ENCODE measurements at places on chromosomes 6 and 20. TPM values are rescaled to one million over a fixed set of nuclear protein-coding genes. Genes with fewer than 3 reads are reported as not detected.

- no peak for DNase-seq
Observed at GRCh38 chr6:5673019-5673790, 333.5 kb downstream of the NRN1 start.

SAPCD1 gene
- total RNA-seq, result 3.0 TPM

ABT1 gene
- 18.9 TPM for total RNA-seq

- no peak for DNase-seq
Observed at GRCh38 chr6:8513174-8513573, 77.8 kb upstream of the SLC35B3 start.

DNA sequence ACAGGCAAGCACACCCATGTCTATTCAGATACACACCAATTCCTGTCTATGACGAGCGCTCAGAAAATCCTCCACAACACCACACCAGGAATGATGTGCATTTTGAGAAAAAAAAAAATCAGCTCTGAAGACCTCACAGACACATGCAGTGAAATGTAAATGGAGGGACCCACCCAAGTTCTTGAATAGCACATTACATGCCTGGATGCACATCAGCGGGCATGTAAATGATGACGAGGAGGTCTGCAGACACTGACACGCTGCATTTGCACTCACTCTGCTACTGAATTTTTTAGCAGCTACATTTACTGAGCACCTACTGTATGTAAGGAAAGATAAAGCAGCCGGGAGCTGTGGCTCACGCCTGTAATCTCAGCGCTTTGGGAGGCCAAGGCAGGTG is 14.7 kb downstream of the NRSN2 start:
- no peak for DNase-seq

EPHA7 gene
- total RNA-seq, result not detected

TNFRSF21 gene
- 11.1 TPM for total RNA-seq

DNA sequence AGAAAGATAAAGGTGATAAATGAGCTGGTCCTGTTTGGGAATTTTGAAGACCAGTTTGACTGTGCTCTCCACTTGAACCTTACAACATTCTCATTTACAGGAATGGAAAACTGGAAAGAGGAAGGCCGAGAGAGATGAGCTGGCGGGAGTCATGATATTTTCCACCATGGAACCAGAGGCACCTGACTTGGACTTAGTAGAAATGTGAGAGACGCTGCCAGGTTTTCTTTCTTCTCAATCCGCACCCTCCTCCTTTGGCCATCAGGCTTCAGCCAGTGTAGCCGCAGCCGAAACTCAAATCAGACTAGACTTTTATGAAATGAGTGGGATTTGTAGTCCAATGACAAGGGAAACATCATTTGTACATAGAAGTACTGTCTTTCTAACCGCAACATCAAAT is 54.7 kb upstream of the SYNJ2 start:
- no peak for DNase-seq

CLPSL2 gene
- total RNA-seq, result not detected

C6orf62 gene
- total RNA-seq, result 96.7 TPM

C20orf204 gene
- 0.89 TPM for total RNA-seq

DNA sequence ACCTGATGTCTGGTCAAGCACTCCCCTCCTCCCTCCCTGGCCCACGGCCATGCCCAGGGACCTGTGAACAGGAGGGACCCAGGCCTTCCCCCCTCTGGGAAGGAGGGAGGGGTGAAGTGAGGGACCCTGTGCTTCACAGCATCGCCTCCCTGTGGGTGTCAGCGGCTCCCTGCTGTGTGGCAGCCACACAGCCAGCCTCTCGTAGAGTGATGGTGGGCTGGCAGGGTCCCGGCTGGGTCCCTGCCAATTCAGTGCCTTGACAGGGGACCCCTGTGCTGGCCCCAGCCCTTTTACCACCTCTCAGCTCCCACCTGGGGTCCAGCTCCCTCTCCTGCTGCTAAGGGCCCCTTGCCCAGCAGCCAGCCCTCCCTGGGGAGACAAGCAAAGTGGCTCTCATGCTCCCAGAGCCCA is 31.3 kb upstream of the GRM4 start:
- DNase-seq, result no peak

GRCh38 chr6:14781772-14782525 is 463.9 kb upstream of the JARID2 start:
- no peak for DNase-seq

DNA sequence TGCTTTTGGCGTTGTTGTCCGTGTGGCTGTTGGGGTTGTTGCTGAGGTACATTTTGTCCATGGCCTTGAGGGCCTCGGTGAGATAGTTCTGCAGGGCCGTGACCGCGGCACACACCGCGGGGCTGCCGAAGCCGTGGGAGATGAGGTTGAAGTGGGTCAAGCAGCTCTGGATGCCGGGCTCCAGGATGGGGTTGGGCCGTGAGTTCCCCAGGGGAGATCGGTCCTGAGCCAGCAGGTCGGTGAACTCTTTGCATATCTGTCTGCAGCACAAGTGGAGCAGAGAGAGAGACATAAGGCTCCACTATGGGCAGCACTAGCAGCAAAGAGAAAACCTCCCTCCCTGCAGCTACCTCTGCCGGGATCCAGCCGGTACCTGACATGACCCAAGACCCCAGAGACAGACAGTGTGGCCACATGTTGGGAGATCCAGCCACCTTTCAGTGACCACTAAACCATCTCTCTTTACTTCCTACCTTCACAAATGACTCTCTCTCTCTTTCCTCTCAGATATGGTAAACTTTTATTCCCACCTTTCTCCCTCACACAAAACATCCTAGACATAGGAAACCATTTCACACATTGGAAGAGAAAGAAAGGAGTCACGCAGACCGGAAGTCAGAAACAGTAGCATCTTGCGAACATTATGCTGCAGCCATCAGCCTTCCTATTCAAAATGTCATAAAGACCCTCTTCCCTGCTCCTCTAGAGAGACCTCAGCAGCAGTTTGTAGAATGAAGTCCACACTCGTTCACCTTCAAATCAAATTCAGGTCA is 16.2 kb downstream of the TFAP2A start:
- DNase-seq, result no peak

Data from A172 (cell line).